ENCODE measurements at places on chromosomes 13 and 19. TPM values are rescaled to one million over a fixed set of nuclear protein-coding genes. Genes with fewer than 3 reads are reported as not detected.

- peaks cover 3% of the 10 kb centered on the region for H3K36me3 ChIP-seq
- peaks cover 20% of the 10 kb centered on the region for H3K4me1 ChIP-seq
- peak overlapping the region; percentile 55 for H3K4me3 ChIP-seq
- no peak overlapping the region for H3K27ac ChIP-seq
These were observed 4.8 kb downstream of the SYT5 start for GRCh38 chr19:55175117-55175867.

DNA sequence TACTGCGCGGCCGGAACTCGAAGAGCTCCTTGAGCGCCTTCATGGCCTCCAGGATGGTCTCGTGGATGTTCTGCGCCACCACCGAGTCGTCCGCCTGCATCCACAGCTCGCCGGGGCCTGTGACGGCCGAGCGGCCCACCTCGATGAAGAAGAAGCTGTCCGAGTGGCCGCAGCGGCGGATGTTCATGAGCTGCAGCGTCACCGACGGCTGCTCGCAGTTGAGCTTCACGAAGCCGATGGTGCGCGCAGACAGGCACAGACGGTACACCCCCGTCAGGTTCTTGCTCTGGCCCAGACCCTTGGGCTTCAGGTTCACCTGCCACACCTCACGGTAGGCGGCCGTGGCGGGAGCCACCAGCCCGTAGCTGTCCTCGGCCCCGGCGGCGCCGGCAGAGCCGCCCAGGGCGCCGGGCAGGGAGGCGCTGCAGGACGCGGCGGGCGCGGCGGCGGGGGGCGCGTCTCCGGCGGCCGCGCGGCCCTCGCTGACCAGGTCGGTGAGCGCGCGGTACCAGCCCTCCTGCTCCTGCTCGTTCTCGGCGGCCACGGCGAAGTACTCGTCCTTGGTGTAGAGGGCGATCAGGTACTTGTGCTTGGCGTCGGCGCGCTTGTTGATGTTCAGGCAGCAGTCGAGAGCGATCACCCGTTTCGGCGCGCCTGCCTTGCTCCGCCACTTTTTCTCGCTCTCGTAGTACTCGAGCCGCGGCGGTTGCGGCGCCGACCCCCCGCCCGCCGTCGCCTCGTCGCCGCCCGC lies 1.1 kb downstream of the IRS2 start:
- peaks cover 19% of the 10 kb centered on the region for H3K4me1 ChIP-seq
- H3K27ac ChIP-seq, result peak overlapping the region; percentile 19
- H3K36me3 ChIP-seq, result peaks cover 10% of the 10 kb centered on the region
- peaks cover 17% of the 10 kb centered on the region for H3K27me3 ChIP-seq
- peak overlapping the region; percentile 83 for H3K4me3 ChIP-seq

- no peak overlapping the region for H3K27ac ChIP-seq
- H3K4me1 ChIP-seq, result peaks cover 4% of the 10 kb centered on the region
- DNase-seq, result no peak
- H3K27me3 ChIP-seq, result peaks cover 6% of the 10 kb centered on the region
- no peak overlapping the region for H3K4me3 ChIP-seq
These were observed 3.4 kb downstream of the PVR start for GRCh38 chr19:44647144-44647543.

Gene CEACAM7
- not detected for total RNA-seq

DNA sequence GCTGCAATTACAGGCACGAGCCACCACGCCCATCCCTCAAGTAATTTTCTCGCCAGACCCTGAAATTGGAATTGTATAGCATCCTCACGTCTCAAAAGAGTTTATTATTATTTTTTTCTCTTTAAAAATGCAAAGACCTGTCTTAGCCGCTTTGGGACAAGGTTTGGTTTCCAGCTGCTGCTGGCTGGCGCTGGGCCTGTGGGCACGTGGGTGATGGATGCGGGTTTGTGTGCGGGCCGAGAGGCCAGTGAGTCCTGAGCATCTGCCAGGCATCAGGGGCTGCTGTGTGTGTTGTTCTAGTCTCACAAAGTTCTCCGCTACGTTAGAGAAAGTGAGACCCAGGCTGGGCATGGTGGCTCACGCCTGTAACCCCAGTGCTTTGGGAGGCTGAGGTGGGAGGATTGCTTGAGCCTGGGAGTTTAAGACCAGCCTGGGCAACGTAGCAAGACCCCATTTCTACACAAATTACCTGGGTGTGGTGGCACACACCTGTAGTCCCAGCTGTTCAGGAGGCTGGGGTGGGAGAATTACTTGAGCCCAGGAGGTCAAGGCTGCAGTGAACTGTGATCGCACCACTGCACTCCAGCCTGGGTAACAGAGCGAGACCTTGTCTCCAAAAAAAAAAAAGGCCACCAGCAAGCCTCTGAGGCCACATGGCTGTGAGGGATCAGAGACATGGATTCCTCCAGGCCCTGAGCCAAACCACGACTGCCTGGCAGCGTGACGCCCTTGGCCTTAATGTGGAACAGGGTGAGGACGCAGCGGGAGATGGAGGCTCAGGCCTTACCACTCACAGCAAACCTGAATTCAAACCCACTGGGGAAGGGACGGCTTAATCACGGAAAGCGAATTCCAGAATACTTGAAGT lies 4.7 kb upstream of the TMPRSS9 start:
- no peaks in the 10 kb centered on the region for H3K36me3 ChIP-seq
- H3K4me3 ChIP-seq, result no peak overlapping the region
- H3K4me1 ChIP-seq, result peaks cover 6% of the 10 kb centered on the region
- peak overlapping the region; percentile 43 for H3K27ac ChIP-seq
- peaks cover 22% of the 10 kb centered on the region for H3K27me3 ChIP-seq

DNA sequence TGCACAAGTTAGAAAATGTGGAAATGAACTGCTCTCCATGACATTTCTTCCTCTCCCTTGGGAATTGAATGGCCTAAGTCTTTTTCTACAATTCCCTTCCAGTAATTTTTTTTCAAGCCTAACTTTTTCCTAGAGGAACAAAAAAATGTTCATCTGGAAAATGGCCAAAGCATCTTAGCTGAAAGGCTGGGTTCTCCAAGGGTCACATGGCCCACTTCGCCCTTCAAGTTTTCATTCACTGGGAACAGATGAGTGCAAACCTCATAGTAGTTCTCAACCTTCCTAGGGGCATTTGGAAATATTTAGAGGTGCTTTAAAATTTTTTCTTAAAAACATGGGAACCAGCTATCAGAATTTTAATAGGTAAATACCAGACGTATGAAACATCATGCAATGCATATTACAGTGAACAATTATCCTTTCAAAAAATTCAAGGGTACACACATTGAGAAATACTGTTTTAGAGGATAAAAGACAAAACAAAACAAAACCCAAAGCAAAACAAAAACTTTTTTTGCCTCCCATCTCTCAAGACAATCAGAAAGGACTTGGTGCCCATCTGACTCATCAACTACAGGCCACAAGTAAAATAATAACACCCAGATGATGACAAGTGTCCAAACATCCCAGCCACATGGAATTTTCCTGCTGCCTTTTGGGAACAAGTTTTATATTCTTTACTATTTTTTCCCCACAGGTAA lies 208.8 kb downstream of the SLITRK6 start:
- no peaks in the 10 kb centered on the region for H3K27me3 ChIP-seq

DNA sequence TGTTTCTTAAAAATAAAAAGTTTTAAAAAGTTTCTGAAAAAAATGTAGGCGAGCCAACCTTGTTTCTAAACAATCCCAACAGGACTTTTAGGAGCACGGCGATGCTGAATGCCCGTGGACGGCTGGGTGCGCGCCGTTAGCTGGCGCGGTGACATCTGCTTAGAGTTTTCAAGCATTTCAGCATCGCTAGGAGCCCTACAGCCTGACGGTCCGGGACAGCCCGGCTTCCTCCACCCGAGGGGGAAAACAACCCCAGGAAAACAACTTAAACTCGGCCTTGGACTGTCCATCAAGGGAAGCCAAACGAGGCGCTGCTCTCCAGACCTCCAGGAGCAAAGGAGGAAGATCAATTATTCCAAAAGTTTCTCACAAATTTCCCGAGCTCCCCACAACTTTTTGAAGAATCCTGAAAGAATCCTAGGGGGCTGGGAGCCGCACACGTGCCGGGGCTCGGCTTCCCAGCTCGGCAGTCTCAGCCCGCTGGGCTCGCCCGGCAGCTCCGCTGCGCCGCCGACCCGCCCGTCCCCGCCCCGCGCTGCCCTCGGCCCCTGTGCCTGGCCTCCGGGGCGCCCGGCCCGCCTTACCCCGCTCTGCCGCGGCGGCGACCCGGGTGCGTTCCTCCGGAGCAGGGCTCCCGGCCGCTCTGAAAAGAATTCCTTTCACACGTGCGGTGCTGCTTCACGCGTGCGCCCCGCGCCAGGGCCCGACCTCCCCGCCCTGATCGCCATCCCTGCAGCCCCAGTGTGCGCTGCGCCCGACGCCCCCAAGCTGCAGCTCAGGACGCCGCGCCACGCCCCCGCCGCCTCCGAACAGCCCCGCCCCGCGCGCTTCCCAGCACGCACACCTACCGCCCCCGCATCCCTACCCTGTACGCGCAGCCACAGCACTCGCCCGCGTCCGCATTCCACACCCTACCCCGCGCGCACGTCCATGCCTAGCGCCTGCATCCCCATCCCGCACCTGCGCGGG lies at the start of gene GJA3:
Gene GJA3, minus strand, starts transcription at position 747 of the 969 bp plus-strand sequence. CDS start 17,764 bp downstream, outside the sequence.
- peak; percentile 23 for DNase-seq
- H3K27ac ChIP-seq, result no peak within 1 kb of the TSS
- peaks cover 84% of the 10 kb centered on the region for H3K27me3 ChIP-seq
- H3K4me3 ChIP-seq, result peak within 1 kb of the TSS; percentile 88
- H3K4me1 ChIP-seq, result peaks cover 13% of the 10 kb centered on the region
